ENCODE measurements at places on chromosomes 7 and 10. TPM values are rescaled to one million over a fixed set of nuclear protein-coding genes. Genes with fewer than 3 reads are reported as not detected.

- DNase-seq = peak; percentile 96
Measured at GRCh38 chr7:32616625-32617024, 121.3 kb downstream of the AVL9 start.

GRCh38 chr7:25821225-25821624, 330.8 kb upstream of the NFE2L3 start:
- DNase-seq = no peak

PVRIG gene
- not detected for total RNA-seq

DNA sequence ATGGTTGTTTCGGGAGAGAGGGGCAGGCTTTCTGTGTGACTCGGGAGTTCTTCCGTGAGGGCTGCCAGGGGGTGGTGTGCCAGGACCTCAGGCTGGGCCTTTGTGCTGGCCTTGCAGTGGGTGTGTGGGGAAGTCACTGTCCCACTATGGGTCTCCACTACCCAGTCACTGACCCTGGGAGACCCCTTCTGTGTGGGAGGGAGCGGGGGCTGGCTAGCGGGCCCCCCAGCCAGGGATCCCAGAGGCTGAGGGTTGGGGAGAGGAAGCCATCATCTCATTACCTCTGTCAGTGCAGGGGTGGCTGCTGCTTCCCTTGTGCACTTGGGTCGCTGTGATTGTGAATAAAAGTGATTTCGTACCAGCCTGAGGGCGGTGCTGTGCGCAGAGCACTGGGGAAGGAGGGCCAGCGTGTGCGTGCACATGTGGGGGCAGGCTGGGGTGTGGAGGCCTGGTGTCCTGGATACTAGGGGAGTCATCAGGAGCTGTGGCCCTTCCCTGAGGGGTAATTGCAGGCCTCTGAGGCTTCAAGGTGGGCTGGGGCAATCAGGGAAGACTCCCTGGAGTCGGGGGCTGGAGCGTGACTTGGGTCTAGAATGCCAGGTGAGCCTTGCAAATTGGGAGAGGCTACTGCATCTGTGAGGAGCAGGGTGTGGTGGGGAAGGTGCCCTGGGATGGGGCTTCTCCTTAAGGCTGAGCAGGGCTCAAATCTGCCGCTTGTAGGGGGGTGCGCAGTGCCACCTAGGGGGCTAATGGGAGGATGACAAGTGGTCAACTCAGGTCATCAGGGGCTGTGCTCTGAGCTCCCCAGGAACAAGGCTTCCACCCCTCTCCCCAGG, 98.9 kb downstream of the NEURL1 start:
- DNase-seq = peak; percentile 26

- no peak for DNase-seq
Measured at GRCh38 chr7:129347330-129347729, 86.9 kb upstream of the STRIP2 start.

FASTK gene
- total RNA-seq = 47.5 TPM

HECW1 gene
- 1.7 TPM for total RNA-seq

DNA sequence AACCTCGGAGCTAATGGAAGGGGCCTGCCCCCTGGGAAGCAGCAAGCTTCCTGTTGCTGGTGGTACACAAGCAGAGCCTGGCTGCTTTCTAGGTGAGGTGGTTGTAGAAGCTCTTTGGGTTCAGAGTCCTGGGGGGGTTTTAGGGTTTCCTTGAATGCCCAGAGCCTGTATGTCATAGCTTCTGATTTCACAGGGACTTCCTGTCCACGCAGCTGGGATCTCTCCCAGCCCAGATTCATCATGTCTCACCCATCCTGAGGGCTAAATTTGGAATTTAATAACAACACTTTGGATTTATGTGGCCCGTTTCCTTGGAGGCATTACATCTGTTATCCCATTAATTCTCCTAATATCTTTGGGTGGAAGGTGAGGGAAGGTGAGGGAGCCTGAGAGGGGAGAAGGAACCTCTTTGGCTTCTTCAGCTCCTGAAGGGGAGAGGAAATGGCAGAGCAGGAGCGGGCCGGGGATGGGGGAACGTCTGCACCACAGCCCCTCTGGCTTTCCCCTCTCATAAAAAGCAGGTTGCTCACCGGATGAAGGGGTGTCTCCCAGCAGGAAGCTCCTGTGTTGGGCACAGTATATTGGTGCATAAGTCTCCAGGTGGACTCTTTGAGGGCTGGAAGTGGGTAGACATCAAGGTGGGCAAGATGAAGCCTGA, 19.7 kb downstream of the RPS24 start:
- DNase-seq = peak; percentile 78

GIMAP5 gene
- total RNA-seq = not detected

GRCh38 chr10:84329196-84329611, 815 bp downstream of the CCSER2 start:
- peak; percentile 34 for DNase-seq

DNA sequence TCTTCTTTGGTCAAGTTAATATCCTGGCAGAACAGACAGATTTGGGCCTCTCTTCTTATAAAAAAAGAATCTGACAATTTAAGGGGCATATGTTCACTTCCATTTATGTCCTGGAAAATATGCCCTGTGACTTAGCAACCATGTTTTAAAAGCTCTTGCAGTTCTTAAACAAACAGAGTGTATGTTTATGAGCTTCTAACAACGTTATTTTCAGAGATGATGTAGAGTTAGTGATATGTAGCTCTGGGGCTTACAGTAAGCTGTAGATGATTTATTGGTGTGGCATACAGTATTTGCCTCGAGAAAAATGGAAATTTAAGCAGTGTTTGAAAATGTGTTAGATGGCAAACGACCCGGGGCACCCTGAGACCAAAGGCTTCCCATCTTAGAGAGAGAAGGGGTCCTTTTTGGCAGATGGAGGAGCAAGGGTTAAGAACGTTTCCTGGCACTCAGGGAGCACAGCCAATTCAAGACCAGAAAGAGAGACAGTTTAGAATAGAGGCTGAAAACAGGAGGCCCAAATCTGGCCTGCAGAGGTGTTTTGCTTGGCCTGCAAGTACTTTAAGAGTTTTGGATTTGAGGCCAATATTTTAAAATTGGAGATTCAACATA, 397.5 kb downstream of the KCNMA1 start:
- no peak for DNase-seq

DNA sequence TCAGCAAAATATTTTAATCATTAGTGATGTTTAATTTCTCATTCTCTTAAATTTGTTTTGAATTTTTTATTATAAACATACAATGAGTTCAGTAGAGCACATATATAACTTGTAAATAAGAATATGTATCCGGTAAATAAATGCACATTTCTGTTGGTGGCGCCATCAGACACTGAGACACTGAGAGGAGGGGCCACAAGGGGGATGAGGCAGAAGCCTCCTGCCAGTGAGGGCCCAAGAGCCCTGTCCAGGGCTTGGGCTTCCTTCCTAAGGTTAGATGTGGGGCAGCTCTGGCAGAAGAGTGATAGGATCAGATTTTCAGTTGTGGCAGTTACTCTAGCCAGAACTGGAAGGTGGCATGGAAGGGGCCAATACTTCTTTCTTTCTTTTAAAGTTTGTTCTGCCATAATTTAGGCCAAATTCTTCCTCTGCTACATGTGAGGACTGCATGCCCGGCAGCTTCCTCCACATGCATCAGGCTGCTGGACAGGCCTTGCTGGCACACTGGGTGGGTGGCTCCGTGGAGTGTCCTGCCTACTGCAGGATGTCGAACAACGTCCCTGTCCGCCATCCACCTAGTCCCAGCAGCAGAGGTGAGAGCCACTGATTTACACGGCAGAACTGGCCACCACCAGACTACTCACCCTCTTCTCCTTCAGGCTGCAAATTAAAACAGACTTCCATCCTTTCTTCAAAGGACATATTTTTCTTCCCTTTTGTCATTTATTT, 13.2 kb downstream of the PTPRN2 start:
- no peak for DNase-seq

MRLN gene
- total RNA-seq = not detected

- no peak for DNase-seq
Measured at GRCh38 chr10:46547541-46548497, 8.6 kb downstream of the GPRIN2 start.

GRCh38 chr10:84175436-84175835, 1.8 kb downstream of the GPR15LG start:
- DNase-seq = no peak

C7orf33 gene
- not detected for total RNA-seq

GRCh38 chr10:97039538-97040247, 146.1 kb downstream of the SLIT1 start:
- no peak for DNase-seq

Measured in MG63 (cell line).